ACHN (cell line): ENCODE measurements at places on chromosomes 1 and 21.

- no peak for DNase-seq
Measured at GRCh38 chr1:92934395-92935378, 26.6 kb downstream of the DIPK1A start.

DNA sequence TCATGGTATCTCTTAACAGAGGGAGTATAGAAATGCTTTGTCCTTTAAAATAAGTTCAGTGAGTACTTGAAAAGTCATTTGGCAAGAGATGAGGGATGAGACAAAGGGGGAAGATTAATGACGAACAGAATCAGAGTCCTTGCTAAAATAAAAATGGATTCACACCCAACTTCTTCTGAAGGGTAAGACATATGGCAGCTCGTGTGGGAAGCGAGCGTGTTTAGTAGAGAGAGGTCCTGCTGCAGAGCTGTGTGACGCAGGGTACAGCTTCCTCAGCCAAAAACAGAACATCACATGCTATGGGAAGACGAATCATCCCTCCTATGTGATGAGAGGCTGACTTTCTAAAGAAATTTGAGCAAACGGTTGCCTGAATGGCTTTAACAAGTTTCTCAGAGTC is 158.5 kb upstream of the LMO4 start:
- no peak for DNase-seq

DNA sequence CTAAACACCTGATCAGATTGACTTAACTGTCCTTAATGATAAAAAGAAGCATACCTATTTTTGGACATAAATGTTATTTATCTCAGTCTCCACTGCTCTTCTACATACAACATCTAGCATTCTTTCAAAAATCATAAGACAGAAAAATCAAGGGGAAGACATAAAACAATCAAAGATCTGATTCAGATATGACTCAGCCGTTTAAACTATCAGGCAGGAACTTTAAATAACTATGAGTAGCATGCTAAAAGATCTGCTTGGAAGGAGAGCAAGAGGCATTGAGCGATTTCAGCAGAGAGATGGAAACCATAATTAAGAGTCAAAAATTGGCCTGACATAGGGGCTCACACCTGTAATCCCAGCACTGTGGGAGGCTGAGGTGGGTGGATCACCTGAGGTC is 27.2 kb upstream of the SLC22A15 start:
- DNase-seq: no peak

- no peak for DNase-seq
Measured at GRCh38 chr1:84856726-84857270, 36.2 kb downstream of the LPAR3 start.

DNA sequence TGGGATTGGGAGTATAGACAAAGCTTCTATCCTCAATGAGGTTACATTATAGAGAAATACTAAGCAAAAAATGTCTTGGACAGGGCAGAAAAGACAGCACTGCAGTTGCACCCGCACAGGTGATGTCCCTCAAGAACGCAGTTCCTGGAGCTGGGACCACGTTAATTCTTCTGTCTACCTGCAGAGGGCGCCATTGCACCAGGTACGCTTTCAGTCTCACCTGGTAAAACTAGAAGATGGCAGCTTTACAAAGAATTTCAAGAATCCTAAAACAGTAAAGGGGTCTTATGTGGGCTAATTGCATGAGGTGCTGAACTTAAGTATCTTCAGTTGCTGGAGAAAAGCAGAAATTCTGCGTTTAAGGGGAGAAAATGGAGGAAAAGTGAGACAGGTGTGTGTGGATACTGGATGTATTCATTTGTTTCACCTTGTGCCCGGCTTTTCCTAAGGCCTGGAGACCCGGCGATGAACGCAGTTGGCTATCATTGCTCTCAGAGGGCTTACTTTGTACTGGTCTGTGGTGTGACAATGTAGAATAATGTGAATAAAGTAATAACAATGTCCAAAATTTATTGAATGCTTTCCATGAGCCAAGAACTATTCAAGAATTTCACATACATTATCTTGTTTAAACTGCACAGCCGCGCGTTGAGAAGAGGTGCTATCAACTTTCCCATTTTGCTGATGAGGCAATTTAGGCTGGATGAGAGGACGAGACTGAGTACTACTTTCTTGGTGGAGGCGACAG is 276.3 kb upstream of the GREM2 start:
- DNase-seq: peak; percentile 42
